ENCODE measurements at places on chromosomes 2 and 18.

GRCh38 chr2:144217853-144218633 is 301.9 kb downstream of the ZEB2 start:
- DNase-seq, result no peak

DNA sequence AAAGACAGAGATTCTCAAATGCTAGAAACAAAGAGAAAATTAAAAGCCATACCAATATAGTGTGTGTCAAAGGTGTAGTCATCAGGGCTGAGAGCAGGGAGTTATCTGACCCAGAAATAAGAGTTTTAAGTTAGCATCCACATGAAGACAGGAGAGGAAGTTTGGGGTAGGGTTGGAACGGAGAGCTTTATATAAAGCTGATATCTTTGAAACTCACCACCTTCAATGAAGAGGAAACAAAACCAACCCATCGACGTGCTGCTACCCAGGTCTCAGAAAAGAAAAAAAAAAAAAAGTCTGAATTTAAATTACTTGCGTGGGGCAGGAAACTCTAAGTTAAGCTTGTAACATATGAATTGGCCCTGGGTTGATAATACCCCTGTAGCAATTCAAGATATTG is 42.4 kb downstream of the ARL4C start:
- DNase-seq, result no peak

GRCh38 chr18:54774981-54775665 is 53.2 kb upstream of the RAB27B start:
- no peak for DNase-seq

DNA sequence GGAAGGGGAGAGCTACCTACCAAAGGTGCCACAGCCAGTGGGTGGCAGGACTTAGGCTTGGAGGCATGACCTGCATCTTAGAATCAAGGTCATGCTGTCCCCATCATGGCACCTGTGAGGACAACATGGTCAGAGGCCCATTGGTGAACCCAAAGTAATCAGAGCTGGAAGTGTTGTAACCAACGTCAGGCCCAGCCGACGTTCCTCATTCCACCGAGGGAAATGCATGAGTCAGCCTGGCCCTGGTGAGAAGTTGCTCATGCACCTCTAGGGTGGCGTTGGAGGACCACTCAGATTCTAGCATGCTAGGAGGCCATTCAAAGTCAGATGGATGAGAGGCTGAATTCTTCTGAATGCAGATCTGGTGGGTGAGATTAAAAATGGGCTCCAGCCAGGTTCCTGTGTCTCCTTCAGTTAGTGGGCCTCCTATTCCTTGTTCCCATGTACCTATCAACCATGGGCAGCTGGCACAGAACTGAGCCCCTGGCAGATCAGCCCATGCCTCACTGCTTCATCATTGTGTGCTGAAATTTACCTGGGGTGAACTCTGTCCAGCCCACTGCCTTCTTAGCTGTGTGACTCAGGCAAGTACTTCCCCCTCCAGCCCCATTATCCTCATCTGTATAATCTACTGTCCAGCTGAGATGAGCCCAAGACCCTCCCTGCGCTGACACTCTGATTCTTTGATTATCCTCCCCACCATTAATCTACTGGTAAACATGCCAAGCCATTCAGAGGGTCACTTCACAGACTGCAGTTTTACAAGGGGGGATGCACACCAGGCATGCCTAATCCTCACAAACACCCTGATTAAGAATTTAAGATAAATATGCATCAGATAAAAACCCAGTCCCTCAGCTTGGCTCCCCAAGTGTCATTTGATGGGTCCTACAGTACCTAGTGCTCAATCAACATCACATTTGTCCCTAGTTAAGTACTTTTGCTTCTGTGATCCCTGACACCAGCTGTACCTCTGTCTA is 14.0 kb downstream of the SLC14A2 start:
- DNase-seq, result no peak

DNA sequence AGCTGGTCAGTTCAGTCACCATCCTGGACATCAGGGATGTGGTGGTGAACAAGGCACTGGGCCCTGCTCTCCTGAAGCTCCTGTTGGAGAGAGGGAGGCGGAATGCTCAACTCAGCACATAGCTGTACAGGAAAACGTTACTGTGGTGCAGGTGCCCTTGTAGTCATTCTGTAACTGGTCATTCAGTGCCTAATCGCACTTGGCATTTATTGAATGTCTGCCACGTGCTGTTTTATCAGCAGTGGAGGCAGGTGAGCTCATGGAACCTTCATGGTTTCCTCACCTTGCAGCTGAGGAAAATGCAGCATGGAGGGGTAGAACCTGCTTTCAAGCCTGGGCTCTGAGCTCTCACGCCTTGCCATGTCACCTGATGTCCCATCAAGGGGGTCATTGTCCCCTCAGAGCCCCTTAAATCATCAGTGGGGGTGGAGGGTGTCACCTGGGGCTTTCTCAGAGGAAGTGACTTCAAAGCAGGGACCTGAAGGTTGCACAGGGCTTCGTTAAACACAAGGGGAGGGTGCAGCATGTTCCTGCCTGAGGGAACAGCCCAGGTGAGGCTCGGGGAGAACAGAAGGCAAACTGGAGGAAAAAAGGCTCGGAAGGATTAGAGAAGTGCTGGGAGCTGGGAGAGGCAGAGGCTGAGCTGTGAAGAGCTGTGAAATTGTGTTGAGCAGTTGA is 56.0 kb upstream of the RPL31 start:
- no peak for DNase-seq

- DNase-seq, result no peak
These were observed 208.6 kb upstream of the HAAO start for GRCh38 chr2:43001055-43001378.

GRCh38 chr2:48250943-48251342 is 279.0 kb upstream of the STON1 start:
- no peak for DNase-seq

DNA sequence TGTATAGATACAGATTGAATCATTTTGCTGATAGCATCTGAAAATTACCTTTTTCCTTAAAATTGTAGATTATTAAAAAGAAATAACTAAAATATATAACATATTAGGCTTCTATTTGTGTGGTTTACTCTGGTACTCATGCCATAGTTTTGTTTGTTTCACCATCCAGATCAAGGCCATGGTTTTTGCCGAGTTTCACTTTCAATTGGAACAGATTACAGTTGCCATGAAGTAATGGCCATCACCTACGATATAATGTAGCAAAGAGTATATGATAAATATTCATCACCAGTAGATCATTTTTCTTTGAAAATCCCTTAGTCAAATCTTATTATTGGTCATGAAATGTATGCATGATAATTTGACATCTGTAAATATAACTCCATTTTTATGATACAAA is 11.9 kb upstream of the DNAH7 start:
- no peak for DNase-seq

DNA sequence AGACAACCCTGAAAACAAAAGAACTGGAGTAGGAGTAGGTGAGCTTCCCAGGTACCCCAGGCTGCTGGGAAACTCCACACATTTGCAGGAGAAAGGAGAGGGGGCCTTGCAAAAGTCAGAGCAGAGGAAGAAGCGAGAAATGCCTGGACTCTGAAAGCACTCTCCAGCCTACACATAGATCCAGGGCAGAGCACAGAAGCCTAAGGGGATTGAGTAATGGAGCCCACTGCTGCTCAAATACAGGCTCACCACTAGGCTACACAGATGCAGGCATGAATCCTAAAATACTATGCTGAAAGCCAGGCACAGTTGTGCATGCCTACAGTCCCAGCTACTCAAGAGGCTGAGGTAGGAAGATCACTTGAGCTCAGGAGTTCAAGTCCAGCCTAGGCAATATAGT is 33.4 kb downstream of the OSBPL1A start:
- no peak for DNase-seq

DNA sequence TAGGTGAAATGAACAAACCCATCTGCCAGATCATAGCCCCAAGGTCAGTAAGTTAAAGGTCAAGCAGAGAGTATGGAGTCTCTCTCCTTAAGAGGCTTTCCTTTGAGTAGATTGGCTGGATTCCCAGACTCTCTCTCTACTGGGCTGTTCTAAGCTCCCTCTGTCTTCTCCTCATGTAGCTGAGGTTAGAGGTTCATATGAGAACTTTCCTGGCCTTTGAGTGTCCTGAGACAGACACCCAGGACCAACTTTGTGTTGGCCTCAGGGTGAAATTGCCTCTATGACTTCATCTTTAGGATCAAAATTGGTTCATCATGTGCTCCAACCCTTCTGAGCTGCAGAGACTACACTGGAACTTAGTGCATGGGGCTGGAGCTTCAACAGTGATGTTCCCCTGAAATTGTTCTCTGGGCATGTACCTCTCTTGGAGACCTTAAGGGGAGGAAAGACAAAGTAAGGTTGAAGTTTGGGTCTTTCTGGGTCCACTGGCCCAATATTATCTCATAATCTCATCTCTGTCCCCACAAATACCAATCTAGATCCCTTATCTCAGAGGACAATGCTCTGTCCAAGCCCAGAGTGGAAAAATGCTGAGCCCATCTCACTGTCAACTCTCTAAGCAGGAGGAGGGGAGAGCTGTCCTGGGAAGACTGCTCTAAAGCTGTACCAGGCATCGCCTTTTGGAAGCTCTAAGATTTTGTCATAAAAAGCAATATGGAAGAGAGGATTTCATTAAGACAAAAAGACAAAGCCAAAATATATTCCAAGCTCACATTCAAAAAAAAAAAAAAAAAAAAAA is 177.3 kb upstream of the ARL4C start:
- no peak for DNase-seq

- no peak for DNase-seq
These were observed 14.8 kb upstream of the PROC start for GRCh38 chr2:127403460-127403859.

GRCh38 chr2:94861308-94862152 is 9.7 kb upstream of the TEKT4 start:
- no peak for DNase-seq

DNA sequence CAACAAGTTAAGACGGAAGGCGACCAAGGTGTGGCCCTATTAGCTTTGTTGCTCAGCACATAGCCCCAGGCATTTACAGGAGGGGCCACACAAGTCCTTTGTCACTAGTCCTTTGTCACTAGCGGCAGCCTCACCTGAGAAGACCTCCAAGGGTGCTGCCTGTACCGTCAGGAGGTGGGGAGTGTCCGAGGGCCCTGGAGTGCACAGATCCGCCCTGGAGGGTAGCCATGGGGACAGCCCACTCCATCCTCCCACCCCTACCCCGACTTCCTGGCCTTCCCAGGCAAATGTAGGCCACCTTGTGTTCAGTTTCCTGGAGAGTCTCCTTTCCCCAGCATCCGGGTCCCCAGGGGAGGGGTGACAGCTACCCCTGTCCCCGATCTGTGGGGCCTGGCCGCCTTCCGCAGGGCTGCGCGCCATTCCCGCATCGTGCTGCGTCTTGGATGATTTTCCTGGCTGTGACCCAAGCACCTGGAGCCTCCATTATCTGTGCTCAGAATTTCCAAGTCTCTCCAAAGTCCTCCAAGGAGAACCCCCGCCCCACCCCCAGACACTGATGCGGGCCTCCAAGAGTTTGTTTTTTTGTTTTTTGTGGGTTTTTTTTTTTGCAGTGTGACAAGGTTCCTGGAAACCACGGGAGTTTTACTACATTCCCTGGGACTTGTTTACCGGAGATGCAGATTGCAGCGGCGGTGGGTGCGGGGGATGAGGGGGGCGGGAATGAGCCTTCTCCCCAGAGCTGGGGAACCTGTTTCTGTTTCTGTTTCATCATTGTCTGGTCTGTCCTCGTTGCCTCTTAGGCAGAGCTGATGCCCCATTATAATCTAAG is 28.6 kb downstream of the TEX44 start:
- peak; percentile 94 for DNase-seq

GRCh38 chr2:229882583-229882982 is 39.2 kb downstream of the TRIP12 start:
- no peak for DNase-seq

DNA sequence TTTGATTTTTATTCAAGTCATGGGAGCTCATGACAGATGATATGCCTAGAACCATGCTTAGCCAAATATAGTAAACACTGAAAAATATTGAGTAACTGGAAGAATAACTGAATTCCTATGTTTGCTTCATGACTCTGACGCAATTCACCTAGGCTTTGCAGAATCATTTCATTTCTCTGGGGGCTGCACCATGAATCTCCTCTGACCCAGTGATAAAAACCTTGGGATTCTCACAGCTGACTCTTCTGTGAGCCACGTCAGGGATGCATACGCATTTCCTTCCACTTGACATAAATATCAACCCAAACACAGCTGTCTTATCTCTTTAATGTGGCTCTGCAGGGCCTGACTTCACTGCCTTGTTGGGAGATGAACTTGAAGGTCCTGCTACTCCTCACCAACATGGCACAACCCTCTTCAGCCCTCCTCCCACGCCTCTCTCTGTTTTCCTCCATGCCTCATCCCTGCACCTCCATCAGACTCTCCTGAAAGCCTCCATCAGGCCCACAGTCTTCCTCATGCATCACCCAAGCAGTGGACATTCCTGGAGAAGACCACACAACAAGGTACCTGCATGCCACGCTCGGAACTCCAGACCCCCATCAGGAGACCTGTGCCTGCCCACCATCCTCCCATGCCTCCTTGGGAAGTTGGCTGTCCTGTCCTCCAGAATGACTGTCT is 29.8 kb downstream of the COL6A3 start:
- no peak for DNase-seq

DNA sequence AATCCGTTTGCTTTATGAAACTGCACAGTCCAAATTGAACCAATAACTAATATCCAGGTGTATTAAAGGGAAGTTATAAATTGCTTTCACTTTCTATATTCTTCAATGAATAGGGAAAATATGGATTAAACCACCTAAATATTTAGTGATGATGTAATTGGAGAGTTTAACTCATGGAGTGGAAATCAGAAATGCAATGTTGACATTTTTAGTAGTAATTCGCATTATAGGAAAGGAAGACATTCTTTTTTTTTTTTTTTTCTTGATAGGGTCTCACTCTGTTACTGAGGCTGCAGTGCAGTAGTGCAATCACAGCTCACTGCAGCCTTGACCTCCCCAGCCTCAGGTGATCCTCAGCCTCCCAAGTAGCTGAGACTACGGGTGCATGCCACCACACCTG is 321.9 kb downstream of the RNF144A start:
- no peak for DNase-seq

DNA sequence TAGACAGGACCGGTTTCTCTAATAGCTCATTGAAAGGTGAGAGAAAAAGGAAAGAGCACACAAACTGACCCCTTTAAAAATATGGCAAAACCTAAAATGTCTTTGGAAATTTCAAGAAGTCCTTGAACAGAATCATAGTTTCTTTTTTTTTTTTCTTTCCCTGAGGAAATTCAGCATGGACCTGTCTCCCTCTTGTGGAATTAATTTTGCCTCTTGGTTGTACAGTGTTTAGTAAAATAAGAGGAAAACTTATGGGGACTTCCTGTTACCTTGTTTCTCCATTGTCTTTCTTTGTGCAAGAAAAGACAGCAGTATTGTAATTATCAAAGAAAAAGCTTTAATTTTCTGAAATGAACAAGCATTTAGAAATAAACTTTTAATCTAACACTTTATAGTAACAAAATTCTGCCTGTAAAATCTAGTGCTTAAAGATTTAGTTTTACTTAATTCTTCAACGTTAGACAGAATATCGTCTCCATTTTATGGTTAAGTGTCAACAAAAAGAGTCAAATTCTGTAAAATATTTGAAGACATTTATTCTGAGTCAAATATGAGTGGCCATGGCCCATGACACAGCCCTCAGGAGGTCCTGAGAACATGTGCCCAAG is 176.3 kb upstream of the NABP1 start:
- DNase-seq, result no peak
